ENCODE measurements at places on chromosomes 7 and 10.

DNA sequence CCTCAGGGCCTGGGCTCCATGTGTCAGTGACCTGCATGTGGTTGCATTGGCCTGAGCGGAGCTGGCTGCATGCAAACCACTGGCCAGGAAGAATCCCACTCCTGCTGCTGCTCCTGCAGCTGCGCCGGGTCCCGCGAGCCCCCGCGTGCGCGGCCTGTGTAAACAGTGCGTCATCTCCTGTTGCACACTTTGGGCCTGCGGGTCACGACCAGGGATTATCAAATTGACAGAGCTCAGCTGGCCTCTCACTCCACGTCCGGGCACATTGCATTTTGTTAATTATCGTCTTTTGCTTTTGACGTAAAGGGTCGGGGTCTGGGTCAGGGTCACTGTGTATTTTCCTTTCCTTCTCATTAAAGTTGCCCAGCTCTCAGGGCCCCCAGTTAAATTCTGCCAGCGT is 132.6 kb downstream of the RGS10 start:
- peak; percentile 83 for DNase-seq

DNA sequence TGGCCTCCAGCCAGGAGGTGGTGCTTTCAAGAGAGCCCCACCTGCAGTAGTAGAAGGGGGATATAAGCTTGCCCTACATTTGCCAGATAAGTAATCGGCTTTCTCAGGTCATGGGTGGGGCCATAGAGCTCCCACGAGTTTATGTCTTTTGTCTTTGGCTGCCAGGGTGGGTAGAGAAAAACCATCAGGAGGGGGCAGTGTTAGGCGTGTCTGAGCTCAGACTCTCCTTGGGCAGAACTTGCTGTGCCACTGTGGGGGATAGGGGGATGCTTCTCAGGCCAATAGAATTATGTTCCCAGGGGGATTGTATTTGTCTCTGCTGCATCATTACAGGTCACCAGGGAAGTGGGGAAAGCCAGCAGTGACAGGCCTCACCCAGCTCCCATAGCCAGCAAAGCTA is 12.3 kb upstream of the MRPS33 start:
- no peak for DNase-seq

DNA sequence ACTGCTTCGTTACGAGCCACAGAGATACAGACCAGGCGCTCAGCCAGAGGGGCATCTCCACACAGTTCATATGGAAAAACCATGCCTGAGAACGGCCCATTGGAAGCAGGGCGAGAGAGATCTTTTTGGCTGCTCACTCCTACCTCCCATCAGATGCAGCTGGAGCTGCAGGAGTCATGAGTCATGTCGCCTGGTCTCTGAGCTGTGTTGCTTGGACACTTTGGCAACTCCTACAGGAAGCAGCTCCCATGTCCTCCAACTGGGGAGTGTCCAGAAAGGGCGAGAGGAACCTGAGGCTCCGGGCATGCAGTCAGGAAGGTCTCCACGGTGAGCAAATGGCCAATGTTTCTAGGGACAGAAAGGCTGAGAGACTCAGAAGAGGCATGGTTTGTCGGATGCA is 24.9 kb downstream of the INSIG1 start:
- DNase-seq: no peak

- DNase-seq: no peak
Observed at GRCh38 chr10:7457478-7458316, 46.9 kb upstream of the SFMBT2 start.

- no peak for DNase-seq
Observed at GRCh38 chr7:91325726-91326125, 61.5 kb downstream of the FZD1 start.

DNA sequence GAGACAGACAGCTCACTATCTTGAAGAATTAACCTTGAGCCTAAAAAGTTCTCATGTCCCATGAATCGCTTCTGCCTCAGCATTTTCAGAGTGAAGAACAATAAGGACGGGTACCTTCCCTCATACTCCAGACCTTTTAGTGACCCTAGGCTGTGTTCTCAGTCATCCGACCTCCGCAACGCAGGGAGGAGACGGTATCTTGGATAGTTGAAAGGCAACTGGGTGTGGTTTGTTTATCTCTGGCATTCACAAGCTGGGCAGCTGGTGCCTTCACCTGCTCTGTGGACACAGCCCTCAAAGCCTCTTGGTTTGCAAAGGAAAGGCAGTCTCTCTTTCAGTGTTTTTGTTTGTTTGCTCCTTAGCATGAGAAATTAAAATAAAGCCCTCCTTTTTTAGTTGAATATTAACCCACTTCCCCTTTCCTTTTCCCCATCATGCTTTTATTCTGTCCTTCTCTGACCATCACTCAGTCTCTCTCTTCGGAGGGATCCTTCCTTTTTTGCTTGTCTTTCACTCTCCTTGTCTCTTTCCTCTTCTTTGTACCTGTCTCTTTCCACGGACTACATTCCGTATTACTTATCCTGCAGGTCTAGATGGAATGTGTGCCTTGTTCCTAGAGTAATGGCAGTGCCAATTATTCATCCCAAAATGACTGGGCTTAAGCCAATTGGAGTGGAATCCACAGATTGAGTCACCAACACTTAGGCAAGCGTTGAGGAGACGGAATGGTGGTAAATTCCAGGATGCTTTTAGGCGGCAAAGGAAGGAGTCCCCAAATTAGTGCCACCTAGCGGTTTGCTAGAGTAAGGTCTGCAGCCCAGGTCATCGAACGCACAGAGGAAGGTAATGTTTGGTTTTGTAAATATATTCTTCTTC is 45.8 kb downstream of the PRR15 start:
- peak; percentile 87 for DNase-seq

- DNase-seq: peak; percentile 35
Observed at GRCh38 chr10:16777473-16778370, 39.5 kb downstream of the RSU1 start.

GRCh38 chr7:28654110-28654509 is 241.8 kb downstream of the CREB5 start:
- DNase-seq: no peak

DNA sequence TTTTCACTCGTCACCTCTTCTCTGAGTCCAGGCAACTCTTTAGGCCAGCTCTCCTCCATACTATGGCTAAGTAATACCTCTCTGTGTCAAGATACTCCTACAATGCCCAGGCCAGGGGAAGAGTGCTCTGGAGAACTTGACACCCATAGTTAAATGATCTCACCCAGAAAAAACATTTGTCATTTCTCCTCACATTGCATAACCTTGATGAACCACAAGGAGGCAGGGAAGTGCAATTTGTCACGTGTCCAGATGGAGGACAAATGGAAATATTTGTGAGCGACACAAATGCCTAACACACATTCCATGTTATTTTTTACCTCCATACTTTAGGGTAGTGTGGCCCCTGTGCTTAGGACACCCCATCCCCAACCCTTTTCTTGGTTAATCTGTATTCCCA is 78.3 kb downstream of the HTR7 start:
- no peak for DNase-seq

DNA sequence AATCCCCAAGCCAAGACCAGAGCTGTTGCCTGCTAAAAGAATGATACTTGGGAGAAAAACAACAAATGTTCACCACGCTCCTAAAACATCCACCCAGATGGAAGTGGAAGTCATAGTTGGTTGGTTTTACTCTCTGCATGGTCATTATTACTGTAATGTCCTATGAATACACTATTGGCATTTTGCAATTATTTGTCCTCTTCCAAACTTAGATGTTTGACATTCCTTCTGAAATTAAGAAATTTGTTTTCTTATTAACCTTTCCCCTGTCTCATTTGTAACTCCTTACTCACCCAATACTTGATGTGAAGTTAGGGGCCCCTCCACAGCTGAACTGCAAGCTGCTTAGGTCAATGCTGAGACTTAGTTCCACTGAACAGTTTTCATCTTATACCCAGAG is 383.3 kb downstream of the INHBA start:
- no peak for DNase-seq

GRCh38 chr7:30285067-30285535 is 704 bp downstream of the ZNRF2 start:
- DNase-seq: no peak

DNA sequence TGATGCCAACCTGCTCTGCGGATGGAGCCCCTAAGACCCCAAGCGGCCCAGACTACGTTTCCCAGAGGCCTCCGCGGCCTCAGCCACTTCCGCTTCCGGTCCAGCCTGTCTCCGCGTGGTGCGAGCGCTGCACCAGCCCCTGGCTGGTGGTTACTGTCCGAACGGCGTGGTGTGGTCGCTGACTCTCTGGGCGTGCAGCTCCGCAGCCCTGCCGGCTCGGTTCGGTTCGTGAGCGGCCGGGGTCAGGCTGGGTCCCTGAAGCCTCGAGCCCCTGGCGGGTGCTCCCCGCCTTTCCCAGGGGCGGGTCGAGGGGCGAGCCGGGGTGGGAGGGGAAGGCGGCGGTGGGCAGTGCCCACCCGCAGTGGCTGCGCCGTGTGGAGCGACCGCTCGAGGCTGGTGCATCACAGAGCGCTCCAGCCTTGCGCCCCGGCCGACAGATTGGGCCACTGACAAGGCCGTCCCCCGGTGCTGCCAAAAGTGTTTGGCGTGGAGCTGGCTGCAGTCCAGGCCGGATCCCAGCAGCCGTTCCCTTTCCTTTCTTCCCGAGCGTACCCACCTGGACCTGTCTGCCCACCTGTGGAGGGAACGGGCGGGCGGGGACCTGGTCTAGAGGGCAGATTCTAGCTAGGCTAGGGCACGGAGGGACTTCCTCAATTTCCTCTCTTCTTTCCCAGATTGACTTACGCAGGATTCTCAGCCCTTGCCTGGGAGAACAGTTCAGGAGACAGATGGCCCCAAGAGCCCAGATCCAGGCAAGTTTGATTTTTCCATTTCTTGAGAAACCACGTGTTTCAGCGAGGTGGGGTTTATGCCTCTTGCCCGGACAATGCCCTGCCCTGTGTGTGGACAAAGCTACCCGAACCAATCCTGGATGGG is at the start of gene ZNF485:
Gene ZNF485 (plus strand): TSS at position 116 of the 876 bp plus-strand sequence. CDS start 613 bp downstream, at position 729.
- DNase-seq: peak; percentile 58

GRCh38 chr10:61456095-61456789 is 3.1 kb upstream of the TMEM26 start:
- DNase-seq: no peak

DNA sequence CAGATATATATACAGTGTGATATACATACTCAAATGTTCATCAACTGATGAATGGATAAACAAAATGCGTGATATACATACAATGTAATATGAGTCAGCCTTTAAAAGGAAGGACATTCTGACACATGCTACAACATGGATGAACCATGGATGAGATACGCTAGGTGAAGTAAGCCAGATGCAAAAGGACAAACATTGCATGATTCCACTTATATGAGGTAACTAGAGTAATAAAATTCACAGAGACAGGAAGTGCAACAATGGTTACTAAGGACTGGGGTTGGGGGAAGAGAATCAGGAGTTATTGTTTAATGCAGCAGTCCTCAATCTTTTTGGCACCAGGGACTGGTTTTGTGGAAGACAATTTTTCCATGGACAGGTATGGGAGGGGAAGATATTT is 47.3 kb upstream of the PIK3AP1 start:
- no peak for DNase-seq

- DNase-seq: no peak
Observed at GRCh38 chr7:14275356-14275755, 285.9 kb upstream of the ETV1 start.

- DNase-seq: no peak
Observed at GRCh38 chr7:128868624-128869137, 6.0 kb downstream of the ATP6V1F start.

DNA sequence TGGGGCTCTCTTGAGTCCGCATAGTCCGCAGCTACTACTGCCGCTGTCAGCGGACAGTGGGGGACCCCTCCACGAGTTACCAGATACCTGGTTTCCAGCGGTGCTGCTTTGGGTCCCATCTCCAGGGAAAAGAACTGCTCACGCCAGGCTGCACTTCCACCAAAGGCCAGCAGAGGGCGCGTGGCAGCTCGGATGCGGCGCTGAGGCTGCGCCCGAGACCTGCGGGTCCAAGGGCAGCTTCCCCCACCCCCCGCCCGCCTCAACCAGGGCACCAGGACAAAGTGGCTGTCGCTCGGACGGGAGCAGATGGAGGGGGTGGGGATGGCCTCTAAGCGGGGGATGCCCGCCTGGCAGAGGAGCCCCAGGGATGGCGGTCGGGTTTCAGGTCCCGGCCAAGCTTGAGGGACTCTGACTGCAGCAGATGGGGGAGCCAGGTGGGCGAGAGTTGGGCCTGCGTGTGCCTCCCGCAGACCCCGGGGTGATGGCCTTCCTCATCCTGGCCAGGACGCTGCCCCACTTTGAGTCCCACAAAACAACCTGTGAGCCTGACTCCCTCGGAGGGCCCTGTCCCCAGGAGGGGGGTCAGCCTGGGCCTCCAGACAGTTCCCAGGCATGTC is 23.8 kb upstream of the ZNF735 start:
- no peak for DNase-seq

DNA sequence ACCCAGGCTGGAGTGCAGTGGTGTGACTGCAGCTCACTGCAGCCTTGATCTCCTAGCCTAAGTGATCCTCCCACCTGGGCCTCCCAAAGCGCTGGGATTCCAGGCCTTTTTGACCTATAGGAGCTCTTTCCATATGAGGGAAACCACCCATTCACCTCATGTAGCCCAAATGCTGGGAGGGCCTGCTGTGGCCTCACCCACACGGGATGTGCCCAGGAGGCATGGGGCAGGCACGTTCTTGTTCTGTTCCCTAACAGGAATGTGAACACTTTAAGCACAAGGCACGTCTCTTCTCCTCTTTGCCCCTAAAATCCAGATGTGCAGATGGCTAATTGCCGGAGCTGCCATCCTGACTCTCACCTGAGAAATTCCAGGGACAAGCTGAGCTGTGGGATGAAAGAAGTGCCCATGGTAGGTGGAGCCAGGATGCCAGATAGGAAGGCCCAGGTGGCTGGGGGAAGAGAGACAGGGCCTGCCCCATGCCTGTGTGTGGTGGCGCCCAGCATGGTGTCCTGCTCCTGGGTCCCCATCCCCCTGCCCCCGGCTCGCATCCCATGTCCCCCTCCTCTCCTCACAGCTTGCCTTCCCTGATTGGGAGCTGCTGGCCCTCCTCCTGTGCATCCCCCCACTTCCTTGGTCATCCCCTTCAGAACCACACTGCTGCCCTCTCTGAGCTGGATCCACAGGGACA is 17.3 kb downstream of the CAMK2B start:
- DNase-seq: no peak

- no peak for DNase-seq
Observed at GRCh38 chr10:98303569-98303968, 35.6 kb upstream of the LOXL4 start.

- DNase-seq: no peak
Observed at GRCh38 chr10:115974816-115975430, 298.1 kb downstream of the GFRA1 start.

DNA sequence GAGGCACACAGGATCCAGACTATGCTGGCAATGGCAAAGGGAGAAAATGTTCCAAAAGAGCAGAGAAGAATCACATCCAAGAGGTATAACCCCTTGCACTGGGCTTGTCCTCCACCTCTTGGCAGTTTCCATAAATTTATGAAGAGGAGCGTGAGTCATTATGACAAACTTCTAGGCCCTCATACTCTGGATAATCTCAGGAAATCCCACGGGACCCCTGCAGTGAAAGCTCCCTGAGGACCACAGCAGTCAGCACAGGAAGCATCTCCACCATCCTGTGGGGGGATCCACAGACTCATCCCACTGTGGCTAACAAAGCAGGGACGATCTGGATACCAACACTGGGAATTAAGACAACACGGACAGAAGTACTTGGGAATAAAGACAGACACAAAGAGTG is 30.3 kb upstream of the GPAM start:
- DNase-seq: no peak

Measured in SHP77 (cell line).